T-helper 1 cell (primary cell): ENCODE measurements at places on chromosomes 5 and 9.

DNA sequence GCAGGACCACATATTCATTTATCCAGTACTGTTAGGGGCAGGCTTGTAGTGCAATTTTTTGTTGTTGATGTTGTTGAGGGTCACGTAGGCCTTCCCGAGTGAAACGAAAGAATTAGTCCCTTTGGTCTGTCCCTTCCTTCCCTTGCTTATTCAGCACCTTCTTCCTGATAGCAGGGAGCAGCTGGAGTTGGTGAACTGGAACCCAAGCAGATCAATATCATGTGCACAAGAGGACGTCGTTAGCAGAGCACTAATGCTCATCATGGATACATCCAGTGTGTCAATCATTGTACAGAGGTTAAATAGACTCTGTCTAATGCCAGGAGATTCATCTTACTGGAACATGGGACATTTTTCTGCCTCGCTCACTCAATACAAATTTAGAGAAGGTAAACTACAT, 33.0 kb upstream of the MAP1B start:
- no peak for DNase-seq

- DNase-seq, result no peak
Observed at GRCh38 chr9:81801190-81801589, 111.8 kb upstream of the TLE1 start.

- DNase-seq, result no peak
Observed at GRCh38 chr9:127178686-127179632, 56.5 kb upstream of the ANGPTL2 start.

DNA sequence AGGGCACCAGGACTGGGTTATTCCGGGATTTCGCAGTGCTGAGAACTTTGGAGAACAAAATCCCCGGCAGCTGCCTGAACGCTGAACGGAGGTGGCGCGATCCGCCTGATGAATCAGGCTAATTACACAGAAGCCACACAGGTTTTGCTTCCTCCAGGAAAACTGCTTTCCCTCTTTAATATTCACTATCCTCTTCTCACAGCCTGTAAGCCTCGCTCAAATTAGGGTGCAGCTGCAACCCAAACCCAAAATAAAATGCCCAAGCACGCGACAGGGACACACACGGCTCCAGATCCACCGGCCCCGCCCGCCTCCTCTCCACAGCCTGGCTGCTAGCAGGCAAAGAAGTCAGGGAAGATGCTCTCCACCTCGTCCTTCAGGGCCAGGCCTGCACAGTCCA, 6.0 kb downstream of the SOHLH1 start:
- DNase-seq, result no peak

DNA sequence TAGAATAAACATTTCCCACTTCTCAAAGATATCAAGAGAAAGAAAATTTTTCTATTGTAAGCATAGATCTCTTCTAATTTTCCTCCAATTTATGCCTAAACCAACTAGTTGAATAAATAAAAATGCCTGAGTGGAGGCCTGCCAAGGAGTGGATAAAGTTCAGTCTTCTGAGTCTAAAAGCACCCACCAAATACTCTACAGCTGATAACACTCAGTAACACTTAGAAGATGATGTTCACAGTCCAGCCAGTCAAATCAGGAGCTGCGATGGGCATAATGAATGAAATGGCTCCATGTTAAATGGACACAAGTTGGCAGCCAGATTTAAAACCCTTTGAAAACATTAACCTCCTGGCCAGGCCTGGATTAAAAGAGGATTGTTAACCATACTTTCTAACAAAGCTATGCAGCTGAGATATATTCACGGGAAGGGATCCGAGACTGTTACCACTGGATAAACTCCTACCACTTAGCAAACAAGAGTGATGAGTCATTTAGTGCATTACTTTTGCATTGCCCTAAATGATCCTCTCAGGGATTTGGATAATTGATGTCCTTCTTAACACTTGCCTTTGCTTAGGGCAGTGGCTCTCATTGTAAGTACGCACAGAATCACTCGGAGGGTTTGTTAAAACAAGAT, 63.7 kb upstream of the CCDC112 start:
- DNase-seq, result no peak

- no peak for DNase-seq
Observed at GRCh38 chr9:4497855-4498254, 7.6 kb downstream of the SLC1A1 start.

DNA sequence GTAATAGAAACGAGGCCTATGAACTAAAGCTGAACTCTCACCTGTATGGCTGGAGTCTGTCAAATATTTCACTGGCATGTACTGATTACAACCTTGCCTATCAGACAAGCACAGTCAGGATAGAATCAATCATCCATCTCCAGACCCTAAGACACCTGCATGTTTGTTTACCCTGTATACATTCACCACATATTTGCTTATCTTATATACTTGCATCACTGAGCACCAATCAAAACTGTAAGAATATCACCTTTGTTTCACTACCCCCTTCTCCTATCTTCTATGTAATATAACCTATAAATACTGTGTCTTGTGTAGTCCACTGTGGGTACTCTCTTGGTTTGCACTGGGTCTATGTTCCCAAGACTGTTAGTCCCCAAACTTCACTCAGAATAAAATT, 1085.7 kb downstream of the TAF11L14 start:
- no peak for DNase-seq

- no peak for DNase-seq
Observed at GRCh38 chr5:161400583-161400982, 145.9 kb downstream of the GABRB2 start.

GRCh38 chr5:72951671-72952468, 4.0 kb upstream of the FCHO2 start:
- DNase-seq, result no peak

DNA sequence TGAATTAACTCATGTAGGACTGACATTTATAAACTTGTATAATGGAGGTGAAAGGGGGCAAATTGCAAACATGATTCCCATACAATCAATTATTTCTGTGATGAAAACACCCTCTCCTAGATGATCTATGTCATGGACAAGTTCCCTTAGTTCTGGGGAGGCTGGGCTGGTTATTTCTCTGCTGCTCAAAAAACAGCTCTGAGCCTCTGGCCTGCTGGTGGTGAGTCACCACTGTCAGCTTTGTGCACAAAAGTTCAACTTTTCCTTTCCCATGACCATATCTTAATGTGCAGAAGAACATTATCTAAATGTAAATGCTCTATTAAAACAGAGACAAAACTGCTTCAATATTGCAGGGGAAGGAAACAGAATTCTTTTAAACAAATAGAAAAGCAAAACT, 85.0 kb downstream of the HMHB1 start:
- DNase-seq, result peak; percentile 8

- DNase-seq, result no peak
Observed at GRCh38 chr9:755454-756381, 85.8 kb upstream of the DMRT1 start.

GRCh38 chr5:171840711-171841522, 55.3 kb downstream of the SMIM23 start:
- no peak for DNase-seq

GRCh38 chr9:124296094-124296493, 38.3 kb downstream of the NEK6 start:
- no peak for DNase-seq

DNA sequence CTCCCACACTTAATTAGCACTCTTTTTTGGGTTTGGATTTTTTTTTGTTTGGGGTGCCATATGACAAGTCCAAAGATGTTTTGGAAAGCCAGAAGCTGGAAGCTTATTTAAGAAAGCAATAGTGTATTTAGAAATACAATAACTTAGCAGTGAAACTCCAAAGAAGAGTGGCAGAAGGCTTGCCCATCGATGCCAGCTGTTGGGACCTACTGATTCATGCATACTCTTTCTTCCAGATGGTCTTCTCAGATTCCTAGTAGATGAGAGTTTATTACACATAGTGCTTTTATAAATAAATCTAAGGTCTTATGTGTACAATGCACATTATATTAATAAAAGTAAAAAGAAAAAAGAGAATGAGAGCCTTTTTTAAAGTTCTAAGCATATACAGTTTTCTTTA, 374.6 kb downstream of the OSTF1 start:
- no peak for DNase-seq

DNA sequence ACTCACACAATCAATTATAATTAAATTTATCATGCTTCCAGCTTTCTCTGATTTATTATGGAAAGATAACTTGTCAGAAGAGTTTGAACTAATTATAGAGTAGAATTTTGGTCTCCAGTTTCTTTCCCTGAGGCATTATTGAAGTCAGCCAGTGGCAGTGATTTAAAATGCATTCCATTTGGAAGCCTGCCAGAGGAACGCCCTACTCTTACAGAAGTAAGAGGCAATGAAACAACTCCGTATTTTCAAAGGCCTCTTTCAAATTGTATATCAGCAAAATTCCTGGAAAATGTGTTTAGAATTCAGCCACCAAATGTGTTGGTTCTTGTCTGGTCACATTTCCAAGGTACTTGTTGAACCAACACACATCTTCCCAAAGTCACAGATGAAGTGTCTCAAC, 640.9 kb downstream of the SEMA5A start:
- DNase-seq, result no peak

GRCh38 chr5:175195698-175196656, 248.0 kb downstream of the DRD1 start:
- no peak for DNase-seq
